Stimulated activated CD4-positive, alpha-beta T cell treated with anti-CD3 and anti-CD28 coated beads, TNF-alpha, amount 100 ng/mL, for 4 hours (primary cell): ENCODE measurements at places on chromosomes 4 and X.

- no peak for DNase-seq
Measured at GRCh38 chr4:169968999-169969398, 57.2 kb downstream of the MFAP3L start.

- no peak for DNase-seq
Measured at GRCh38 chrX:135740681-135741149, 27.3 kb downstream of the CT45A1 start.

- no peak for DNase-seq
Measured at GRCh38 chrX:97763391-97763790, 879.7 kb downstream of the RPA4 start.

GRCh38 chrX:10636337-10636736, 16.0 kb upstream of the MID1 start:
- DNase-seq: no peak

DNA sequence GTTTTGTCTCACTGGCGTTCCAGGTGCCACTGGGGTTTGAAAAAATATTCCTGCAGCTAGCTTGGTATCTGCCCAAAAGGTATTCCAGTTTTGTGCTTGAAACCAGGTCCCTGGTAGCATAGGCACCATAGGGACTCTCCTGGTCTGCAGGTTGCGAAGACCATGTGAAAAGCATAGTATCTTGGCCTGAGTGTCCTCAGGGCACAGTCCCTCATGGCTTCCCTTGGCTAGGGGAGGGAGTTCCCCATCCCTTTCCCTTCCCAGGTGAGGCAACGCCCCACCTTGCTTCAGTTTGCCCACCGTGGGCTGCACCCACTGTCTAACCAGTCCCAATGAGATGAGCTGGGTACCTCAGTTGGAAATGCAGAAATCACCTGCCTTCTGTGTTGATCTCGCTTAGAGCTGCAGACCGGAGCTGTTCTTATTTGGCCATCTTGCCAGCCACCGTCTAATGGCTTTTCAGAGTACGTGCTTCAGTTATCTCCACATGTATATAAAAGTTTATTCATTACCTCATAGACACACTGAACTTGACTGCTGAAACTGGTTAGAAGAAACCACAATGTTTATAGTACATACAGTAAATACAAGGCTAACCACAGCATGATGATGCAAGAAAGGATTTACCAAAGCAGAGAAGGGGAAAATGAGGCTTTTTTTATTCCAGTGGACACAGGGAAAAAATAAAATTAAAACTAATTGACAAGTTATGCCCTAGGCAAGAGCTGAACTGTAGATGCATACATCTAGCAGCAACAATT, 10.6 kb downstream of the PBDC1 start:
- DNase-seq: no peak

DNA sequence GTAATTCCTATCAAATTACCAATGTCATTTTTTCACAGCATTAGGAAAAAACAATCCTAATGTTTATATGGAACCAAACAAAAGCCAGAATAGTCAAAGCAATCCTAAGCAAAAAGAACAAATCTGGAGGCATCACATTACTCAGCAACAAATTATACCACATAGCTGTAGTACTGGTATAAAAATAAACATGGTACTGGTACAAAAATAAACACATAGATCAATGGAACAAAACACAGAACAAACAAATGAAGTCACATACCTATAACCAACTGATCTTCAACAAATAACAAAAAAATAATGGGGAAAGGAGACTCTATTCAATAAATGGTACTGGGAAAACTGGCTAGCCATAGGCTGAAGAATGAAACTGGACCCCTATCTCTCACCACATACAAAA, 37.4 kb downstream of the PPA2 start:
- DNase-seq: no peak
